ENCODE measurements at places on chromosomes 1 and 21. TPM values are rescaled to one million over a fixed set of nuclear protein-coding genes. Genes with fewer than 3 reads are reported as not detected.

DNA sequence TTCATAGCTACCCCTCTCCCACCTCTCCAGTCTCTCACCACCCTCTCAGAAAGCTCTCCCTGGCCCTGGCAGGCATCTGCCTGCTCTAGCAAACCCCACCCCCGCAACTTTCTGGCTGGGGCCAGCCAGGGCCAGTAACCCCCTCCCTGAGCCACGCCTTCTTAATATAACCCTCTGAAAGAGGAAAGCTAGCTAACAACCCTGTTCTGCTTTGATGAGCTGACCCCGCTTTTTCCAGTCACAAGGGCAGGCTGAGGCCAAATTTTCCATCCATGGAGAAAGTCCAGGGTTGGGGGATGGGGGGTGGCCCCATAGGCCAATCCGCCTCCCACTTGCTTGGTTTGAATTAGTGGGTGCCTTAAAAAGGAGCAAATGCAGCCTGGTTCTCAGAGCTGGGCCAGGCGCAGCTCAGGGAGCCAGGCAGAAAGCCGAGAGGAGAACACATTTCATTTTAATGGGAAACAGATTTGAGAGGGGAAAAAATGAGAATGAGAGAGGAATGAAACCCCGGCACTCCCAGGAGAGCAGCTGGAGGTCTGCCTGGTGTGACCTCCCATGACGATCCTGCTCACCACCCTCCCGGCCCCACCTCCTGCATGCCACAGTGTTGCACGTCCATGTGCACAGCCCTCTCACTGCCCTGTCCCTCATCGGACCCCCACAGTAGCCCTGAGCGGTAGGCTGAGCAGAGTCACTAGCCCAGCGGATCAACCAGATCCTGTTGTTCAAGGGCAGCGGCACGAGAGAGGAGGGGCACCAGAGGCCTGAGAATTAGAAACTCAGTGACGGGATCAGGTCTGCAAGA is 62.3 kb downstream of the OPTC start:
- H3K27me3 ChIP-seq = no peaks in the 10 kb centered on the region
- H3K27ac ChIP-seq = peak overlapping the region; percentile 94
- H3K4me1 ChIP-seq = peaks cover 70% of the 10 kb centered on the region
- H3K4me3 ChIP-seq = peak overlapping the region; percentile 1

GRCh38 chr1:22705586-22705985 is 5.1 kb upstream of the EPHB2 start:
- H3K27me3 ChIP-seq = no peaks in the 10 kb centered on the region
- no peak overlapping the region for H3K4me3 ChIP-seq
- no peak for DNase-seq
- no peak overlapping the region for H3K27ac ChIP-seq
- no peaks in the 10 kb centered on the region for H3K36me3 ChIP-seq
- no peaks in the 10 kb centered on the region for H3K4me1 ChIP-seq

DNA sequence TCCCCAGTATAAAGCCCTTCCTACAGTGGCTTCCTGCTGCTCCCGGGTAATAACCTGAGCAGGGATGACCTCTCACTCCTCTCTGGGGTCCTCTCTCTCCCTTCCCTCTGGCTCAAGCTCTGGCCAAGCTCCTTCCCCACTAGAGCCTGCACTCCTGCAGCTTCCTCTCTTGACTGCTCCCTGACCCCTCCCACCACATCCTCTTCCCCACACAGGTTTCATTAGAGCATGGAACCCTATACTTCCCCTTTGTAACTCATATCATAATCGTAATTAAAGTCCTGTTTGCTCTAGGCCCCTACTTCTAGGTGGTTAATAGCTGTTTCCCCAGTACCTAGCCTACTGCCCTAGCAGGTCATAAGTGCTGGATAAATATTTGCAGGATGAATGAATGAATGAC is 146.2 kb downstream of the C1orf21 start:
- H3K36me3 ChIP-seq = no peaks in the 10 kb centered on the region
- H3K4me3 ChIP-seq = no peak overlapping the region
- peaks cover 50% of the 10 kb centered on the region for H3K4me1 ChIP-seq

The ZC3H11A gene
- total RNA-seq = 53.1 TPM

DNA sequence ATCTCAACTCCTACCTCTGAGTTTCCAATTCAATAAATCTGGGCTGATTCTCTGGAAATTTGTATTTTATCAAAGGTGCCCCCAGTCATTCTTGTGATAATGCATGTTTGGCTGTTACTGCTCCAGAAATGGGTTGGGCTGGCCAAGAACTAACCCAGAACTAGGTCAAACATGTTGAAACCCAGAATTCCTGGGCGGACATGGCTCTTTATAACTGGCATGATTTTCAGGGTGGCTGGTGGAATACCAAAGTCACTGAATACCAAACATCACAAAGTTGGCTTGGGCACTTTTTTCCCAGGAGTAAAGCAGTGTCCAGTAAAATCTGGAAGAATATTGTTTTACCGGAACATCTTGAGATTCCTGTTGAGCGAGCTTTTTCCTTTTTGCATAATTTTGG is 89.4 kb upstream of the S1PR1 start:
- H3K4me3 ChIP-seq = no peak overlapping the region
- peak; percentile 62 for DNase-seq
- peaks cover 9% of the 10 kb centered on the region for H3K4me1 ChIP-seq
- no peak overlapping the region for H3K27ac ChIP-seq

- peaks cover 35% of the 10 kb centered on the region for H3K4me1 ChIP-seq
- no peak for DNase-seq
- H3K4me3 ChIP-seq = peak overlapping the region; percentile 50
- peaks cover 23% of the 10 kb centered on the region for H3K36me3 ChIP-seq
- peak overlapping the region; percentile 92 for H3K27ac ChIP-seq
- no peaks in the 10 kb centered on the region for H3K27me3 ChIP-seq
Observed at GRCh38 chr1:151164732-151165280, 896 bp downstream of the LYSMD1 start.

The APP gene
- 389 TPM for total RNA-seq

DNA sequence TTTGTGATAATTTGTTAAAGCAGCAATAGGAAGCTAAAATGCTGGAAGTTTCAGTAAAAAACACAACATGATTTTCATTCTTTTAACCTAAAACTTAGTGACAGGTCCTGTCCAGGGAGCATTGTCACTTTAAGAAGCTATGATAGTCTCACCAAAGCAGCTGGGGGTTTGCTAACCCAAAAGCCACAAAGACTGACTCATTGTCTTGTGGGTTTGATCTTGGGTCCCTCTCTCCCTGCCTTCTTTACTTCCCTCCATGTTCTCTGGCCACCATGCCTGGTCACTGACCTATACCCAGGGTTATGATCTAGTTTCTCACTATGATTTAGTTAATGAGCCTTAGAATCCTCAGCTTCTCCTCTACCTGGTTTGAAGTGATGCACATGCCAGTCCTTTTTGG is 213.5 kb upstream of the PTGFR start:
- DNase-seq = no peak
- no peaks in the 10 kb centered on the region for H3K4me1 ChIP-seq
- H3K27me3 ChIP-seq = no peaks in the 10 kb centered on the region
- no peaks in the 10 kb centered on the region for H3K36me3 ChIP-seq
- no peak overlapping the region for H3K4me3 ChIP-seq

- H3K4me3 ChIP-seq = no peak overlapping the region
- H3K27ac ChIP-seq = no peak overlapping the region
- H3K4me1 ChIP-seq = no peaks in the 10 kb centered on the region
- H3K27me3 ChIP-seq = no peaks in the 10 kb centered on the region
Observed at GRCh38 chr1:209854196-209854595, 26.4 kb downstream of the UTP25 start.

DNA sequence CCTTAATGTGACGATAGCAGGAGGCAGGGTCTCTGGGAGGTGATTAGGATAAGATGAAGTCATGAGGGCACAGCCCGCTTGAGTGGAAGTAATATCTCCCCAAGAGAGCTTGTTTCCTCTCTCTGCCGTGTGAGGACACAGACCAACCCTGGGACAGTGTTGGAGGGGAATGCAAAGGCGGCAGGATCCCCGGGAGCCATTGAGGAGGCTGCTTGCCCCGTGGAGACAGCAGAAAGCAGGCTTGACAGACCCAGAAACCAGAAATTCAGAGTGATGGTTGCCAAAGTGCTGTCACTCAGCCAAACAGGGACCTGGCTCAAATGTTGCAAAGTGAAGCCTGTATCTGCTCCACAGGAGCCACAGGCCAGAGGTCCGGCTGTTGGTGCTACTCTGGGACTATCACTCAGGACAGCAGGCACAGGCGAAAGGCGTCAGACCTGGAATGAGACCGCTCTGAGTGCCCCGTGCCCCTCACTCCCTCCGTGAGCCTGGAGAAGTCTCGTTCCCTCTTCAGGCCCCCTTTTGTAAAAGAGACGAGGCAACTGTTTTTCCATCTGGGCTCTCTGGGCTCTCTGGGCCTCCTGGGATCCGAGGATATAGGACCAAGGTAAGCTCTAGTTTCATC is 96.6 kb upstream of the VANGL1 start:
- no peaks in the 10 kb centered on the region for H3K4me1 ChIP-seq
- no peak overlapping the region for H3K4me3 ChIP-seq
- H3K27me3 ChIP-seq = no peaks in the 10 kb centered on the region

DNA sequence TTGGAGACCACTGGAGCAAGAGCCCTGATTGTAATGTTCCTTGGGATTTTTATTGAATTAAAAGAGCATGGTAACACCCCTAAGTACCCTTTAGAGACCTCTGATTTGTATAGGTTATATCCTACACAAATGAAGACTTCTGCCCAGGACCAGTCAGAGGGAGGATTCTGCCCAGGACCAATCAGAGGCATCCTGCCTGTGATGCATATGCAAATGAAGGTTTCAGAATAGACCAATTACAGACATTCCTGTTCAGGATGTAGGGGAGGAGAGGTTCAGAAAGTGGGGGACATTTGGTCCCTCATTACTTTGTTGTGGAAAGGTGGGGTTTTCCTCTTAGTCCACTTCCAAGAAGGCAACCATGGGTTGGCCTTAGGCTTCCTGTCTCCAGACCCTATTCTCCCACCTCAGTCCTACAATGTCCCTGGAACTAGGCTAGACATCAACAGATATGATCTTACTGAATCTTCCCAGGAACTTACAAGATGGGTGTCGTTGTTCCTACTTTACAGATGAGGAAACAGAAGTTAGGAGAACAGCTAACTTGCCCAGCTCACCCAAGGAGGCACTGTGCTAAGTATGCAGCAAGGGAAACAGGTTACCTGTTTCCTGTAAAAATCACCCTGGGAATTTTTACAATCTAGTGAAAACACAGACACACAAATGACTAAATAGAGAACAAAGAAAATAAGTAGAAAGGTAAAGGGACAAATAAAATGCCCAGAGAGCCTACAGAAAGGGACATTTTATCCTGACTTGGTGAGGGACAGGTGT is 36.8 kb upstream of the SFPQ start:
- H3K4me1 ChIP-seq = no peaks in the 10 kb centered on the region
- H3K27me3 ChIP-seq = no peaks in the 10 kb centered on the region
- no peak overlapping the region for H3K27ac ChIP-seq

GRCh38 chr1:93255222-93256079 is 74.9 kb downstream of the CCDC18 start:
- no peaks in the 10 kb centered on the region for H3K27me3 ChIP-seq
- no peaks in the 10 kb centered on the region for H3K4me1 ChIP-seq
- H3K36me3 ChIP-seq = no peaks in the 10 kb centered on the region
- no peak overlapping the region for H3K4me3 ChIP-seq
- no peak overlapping the region for H3K27ac ChIP-seq
- no peak for DNase-seq

DNA sequence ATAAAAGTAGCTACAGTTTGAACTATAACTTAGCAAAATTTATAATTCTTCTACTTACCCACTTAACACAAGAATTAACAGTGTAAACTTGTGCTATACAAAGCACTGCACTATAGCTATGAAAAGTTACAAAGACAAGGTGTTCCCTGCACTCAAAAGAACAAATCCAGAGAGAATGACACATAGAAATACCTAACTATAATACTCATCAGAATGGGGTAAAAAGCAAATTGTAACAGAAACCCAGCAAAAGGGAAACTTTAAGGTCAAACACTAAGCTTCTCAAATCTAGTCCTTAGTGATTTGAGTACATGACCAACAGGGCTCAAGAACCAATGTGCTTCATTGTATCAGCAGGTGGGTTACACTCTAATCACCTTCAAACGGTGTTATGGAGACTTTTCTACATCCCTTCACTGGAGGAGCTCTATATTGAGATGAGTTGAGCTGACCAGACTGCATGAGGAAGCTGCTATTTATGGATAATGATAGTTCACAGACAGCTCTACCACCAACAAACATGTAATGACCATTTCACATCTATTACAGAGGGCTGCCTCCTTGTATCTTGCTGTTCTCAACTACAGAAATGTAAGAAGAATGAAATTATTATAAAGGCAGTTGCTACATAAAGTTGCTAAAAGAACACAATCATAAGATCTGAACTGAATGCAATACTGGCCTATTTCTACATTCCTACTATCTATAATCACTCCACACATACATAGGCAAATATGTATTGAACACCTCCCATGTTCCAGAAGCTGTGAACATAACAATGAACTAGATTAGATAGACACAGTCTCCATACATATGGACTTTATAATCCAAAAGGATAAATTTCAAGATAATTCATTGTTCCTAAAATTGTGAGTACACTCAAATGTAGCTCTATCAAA is 47.6 kb downstream of the PIK3R3 start:
- H3K27me3 ChIP-seq = no peaks in the 10 kb centered on the region
- H3K36me3 ChIP-seq = no peaks in the 10 kb centered on the region
- no peak overlapping the region for H3K27ac ChIP-seq
- no peak for DNase-seq
- H3K4me3 ChIP-seq = no peak overlapping the region

- H3K27ac ChIP-seq = peak overlapping the region; percentile 84
- H3K4me3 ChIP-seq = no peak overlapping the region
- peak; percentile 86 for DNase-seq
- H3K36me3 ChIP-seq = no peaks in the 10 kb centered on the region
- H3K27me3 ChIP-seq = no peaks in the 10 kb centered on the region
- no peaks in the 10 kb centered on the region for H3K4me1 ChIP-seq
Observed at GRCh38 chr1:65174585-65174984, 26.6 kb downstream of the AK4 start.

DNA sequence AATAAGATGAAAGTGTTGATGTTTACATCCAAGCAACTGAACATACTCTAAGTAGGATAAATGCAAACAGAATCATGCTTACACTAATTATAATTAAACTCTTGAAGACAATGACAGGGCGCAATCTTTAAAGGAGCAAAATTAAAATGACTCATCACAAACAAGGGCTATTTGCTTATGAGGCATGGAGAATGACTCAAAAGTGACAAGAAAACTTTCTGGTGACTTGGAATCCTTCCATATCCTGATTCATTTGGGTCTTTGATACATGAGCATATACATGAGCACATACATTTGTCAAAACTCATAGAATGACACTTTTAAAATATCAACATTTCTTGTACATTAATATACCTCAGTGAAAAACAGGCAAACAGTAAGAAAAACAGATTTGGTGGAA is 1632.3 kb downstream of the KCNT2 start:
- H3K36me3 ChIP-seq = no peaks in the 10 kb centered on the region
- no peaks in the 10 kb centered on the region for H3K4me1 ChIP-seq
- no peak for DNase-seq
- H3K4me3 ChIP-seq = no peak overlapping the region
- H3K27ac ChIP-seq = no peak overlapping the region

- H3K4me1 ChIP-seq = no peaks in the 10 kb centered on the region
- no peaks in the 10 kb centered on the region for H3K36me3 ChIP-seq
- no peak for DNase-seq
- H3K27ac ChIP-seq = no peak overlapping the region
- no peaks in the 10 kb centered on the region for H3K27me3 ChIP-seq
- H3K4me3 ChIP-seq = no peak overlapping the region
Observed at GRCh38 chr1:216462066-216462775, 39.0 kb upstream of the USH2A start.
